ENCODE measurements at places on chromosomes 16 and 17. TPM values are rescaled to one million over a fixed set of nuclear protein-coding genes. Genes with fewer than 3 reads are reported as not detected.

The CCL1 gene
- total RNA-seq, result not detected

The PDF gene
- 12.6 TPM for total RNA-seq

The ROGDI gene
- total RNA-seq, result 10.3 TPM

The BICDL2 gene
- 1.6 TPM for total RNA-seq

GRCh38 chr17:37772982-37773381 lies 28.1 kb upstream of the HNF1B start:
- DNase-seq, result no peak

GRCh38 chr17:72618001-72618509 lies 474.4 kb downstream of the SLC39A11 start:
- no peak for DNase-seq

DNA sequence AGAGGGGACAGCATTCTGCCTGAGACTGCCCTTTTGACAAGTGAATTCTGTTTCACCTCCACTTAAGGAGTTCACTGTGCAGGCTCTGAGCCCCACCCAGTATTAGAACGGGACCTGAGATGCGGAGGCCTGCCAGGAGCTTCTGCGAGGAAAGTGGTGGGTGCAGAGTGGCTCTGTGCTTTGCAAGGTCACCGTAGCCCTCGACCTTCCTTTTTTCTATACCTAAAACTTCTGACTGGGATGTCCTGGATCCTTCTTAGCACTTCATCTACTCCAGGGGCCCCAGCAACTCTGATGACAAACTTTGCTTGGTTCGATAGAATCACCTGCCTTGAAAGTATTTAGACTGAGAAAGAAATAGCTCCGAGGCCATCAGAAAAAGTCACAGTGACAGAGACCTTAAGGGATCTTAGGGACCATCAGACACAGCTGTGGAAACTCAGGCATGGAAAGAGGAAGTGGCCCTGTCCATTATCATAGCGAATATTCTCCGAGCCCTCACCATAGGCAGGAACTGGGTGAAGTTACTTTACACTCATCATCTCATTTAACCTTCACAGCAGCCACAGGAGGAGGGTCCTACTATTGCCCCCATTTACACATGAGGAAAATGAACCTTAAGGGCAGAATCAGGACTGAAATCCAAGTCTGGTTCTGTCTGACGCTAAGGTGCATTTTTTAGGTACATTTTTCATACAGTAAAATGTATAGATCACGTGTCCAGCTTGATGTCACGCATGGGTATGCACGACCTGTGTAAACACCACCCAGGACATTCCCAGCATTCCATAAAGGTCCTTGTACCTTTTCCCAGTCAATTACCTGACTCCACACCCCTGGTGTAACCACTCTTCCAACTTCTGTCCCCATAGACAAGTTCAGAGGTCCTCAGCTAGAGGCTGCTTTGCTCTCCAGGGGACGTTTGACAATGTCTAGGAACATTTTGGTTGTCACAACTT lies 676 bp upstream of the KRT13 start:
- no peak for DNase-seq

DNA sequence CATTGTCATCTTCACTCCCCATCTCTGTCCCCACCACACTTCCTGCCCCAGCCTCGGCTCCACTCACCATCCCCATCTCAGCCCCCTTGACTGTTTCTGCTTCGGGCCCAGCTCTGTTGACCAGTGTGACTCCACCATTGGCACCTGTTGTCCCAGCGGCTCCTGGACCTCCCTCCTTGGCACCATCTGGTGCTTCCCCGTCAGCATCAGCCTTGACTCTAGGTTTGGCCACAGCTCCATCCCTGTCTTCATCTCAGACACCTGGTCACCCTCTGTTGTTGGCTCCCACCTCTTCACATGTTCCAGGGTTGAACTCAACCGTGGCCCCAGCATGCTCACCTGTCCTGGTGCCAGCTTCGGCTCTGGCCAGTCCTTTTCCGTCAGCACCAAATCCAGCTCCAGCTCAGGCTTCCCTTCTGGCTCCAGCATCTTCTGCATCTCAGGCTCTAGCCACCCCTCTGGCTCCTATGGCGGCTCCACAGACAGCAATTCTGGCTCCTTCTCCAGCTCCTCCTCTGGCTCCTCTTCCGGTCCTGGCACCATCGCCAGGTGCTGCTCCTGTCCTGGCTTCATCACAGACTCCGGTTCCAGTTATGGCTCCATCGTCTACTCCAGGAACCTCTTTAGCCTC lies 24.4 kb upstream of the PHKG2 start:
- DNase-seq, result no peak

DNA sequence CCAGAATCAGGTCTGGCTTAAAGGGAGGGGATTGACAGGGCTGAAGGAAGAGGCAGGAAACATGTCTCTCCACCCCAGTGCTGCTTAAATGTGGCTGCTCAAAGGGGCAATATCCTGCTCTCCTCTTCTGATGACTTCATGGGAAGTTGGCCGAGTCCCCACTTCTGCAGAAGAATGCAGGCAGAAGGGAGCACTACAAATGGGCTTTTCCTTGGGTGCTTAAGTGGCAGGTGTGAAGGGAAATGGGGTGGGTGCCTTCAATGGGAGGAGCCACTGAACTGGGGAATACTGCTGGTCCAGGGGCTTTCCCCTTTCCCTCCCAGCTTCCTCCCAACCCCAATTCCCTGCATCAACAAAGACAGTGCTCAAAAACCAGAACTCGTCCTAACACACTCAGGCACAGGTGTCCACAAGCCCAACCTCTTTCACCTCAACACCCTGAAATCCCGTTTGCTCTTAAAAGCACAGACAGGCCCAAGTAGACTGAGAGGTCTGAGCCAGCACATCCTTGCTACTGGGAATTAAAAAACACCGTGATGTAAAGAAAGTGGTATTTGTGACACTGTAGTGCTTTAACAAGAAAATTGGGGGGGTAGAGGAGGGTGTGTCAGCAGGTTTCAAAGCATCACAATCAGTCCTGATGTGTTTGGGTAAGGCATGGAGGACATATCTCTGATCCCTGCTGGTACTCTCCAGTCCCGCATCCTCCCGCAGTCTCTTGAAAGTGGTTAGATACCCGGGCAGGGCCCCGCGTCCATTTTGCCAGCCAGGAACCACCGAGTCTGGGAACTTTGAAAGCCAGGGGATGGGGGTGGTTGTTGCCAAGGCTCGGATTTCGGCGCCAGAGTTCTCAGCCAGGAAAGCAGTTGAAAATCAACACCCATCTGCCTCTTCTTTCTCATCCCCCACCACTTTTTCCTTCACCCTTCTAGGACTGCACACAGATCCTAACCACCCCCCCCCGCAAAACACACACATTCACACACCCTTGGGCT lies 1.6 kb downstream of the CA10 start:
- DNase-seq, result no peak

All from activated naive CD8-positive, alpha-beta T cell treated with anti-CD3 and anti-CD28 coated beads, Interleukin-2, amount 10 ng/mL, durations not matched to agents 7 days and 5 days (primary cell).